ENCODE measurements at places on chromosomes 7 and 10.

DNA sequence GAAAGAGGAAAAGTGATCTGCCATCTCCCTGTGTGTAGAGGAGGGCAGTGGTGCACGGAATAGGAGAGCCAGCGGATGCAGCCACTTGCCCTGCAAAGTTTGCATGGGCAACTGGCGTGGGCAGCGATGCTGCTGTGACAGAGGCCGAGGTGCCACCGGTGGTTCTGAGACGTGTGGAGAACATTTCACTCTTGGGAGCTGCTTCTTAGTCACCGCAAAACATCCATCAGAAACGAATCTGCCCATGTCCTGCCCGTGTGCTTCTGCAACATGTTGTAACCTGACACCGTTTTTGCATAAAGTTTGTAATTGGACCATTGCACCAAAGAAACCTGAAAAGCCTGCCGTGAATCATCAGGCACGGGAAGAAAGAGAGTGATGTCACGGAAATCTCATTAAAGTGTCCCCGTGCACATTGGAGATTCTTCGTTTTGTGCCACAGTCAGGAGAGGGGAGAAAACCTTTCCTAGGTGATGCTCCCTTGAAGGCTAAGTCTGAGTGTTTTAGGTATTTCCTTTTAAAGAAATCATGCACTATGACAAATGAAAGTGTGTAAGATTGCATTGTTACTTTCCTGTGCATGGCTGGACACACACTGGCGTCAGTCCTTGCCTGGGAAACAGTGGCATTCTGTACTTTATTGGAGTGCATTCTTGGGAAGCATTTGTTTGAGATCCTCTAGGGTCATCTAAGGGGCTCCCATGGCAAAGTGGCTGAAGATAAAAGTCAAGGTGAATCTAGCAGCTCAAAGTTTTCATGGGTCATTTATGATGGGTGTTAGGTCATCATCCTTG, 302.6 kb downstream of the KLF6 start:
- DNase-seq = peak; percentile 92

DNA sequence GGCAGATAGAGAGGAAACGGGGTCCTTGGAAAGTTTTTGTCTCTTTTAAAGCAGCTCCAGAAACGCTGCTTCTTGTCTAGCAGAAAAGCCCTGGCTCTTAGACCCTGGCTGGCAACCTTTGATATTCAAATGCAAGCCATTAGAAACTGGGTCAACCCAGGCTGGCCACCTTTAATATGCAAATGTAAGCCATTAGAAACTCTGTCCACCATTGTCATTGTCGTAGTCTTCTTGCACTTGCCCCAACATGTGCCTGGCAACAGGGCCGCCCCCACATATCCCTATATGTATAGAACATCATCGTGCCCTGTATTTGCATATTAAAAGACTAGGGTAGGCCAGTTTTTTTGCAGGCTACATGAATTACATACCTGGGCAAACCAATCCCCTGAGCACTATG, 621.3 kb upstream of the DPP6 start:
- no peak for DNase-seq

DNA sequence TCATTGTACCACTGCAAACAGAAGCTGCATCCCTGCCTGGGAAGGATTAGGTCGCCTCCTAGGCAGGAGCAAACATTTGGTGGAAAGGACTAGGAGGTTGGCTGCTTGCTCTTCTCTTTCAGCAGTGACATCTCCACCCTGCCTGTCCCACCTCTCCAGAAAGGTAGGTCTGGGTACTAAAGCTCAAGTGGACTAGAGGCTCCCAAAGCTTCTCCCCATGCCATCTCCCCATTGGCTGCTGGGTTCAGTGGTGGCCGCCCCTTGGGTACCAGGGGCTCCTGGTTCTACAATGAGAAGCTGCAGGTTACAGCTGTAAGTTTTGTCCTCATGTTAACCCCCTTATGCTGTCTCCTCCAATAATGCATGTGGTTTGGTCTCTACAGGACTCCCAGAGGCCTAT, 180.7 kb upstream of the MKI67 start:
- no peak for DNase-seq

- DNase-seq = peak; percentile 33
Observed at GRCh38 chr7:73701357-73701995, 18.0 kb downstream of the STX1A start.

- no peak for DNase-seq
Observed at GRCh38 chr7:80053124-80053523, 81.5 kb upstream of the GNAI1 start.

- DNase-seq = no peak
Observed at GRCh38 chr7:53672681-53673080, 637.2 kb downstream of the POM121L12 start.
